CD4-positive, alpha-beta T cell (primary cell): ENCODE measurements at places on chromosomes 12 and 14. TPM values are rescaled to one million over a fixed set of nuclear protein-coding genes. Genes with fewer than 3 reads are reported as not detected.

The KRT84 gene
- not detected for total RNA-seq

The BDKRB2 gene
- not detected for total RNA-seq

The BCL11B gene
- total RNA-seq, result 254 TPM

The NANOG gene
- total RNA-seq, result not detected

The TAS2R30 gene
- 4.9 TPM for total RNA-seq

DNA sequence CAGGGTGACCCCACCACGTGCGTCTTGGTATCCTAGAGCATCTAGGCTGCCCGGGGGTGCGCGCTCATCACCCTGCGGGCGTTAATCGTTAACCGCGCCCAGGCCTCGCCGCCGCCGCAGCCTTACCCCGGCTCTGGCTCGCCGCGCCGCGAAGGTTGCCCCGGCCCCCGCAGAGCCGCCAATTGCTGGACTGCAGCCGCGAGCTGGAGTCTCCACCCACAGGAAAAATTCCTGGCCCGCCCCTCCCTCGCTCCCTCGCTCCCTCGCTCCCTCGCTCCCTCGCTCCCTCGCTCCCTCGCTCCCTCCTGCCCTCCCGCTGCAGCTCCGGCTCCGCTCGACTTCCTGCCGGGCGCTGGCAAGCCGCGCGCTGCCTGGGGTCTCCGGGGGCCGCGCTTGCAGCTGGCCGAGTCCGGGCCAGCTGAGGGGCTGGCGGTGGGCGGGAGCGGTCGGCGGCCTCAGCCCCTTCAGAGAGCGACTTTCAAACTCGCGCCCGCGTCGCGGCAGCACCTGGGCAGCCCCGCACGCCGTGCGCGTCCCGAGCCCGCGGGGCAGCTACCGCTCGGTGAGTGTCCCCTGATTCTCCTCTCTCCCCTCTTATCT, at the start of gene PLEKHG3:
TSS of gene PLEKHG3 (plus strand) at position 282 of the 600 bp plus-strand sequence. CDS start 23,208 bp downstream, outside the sequence.
- no peak for DNase-seq
- peaks cover 69% of the 10 kb centered on the region for H3K4me1 ChIP-seq
- peak within 1 kb of the TSS; percentile 66 for H3K4me3 ChIP-seq
- H3K27ac ChIP-seq, result peak within 1 kb of the TSS; percentile 63
- H3K27me3 ChIP-seq, result peaks cover 35% of the 10 kb centered on the region

GRCh38 chr14:24924544-24924943, 125.4 kb downstream of the STXBP6 start:
- no peaks in the 10 kb centered on the region for H3K27me3 ChIP-seq
- H3K4me1 ChIP-seq, result no peaks in the 10 kb centered on the region
- no peaks in the 10 kb centered on the region for H3K36me3 ChIP-seq
- H3K27ac ChIP-seq, result no peak overlapping the region
- no peak for DNase-seq

- peak overlapping the region; percentile 98 for H3K4me3 ChIP-seq
- no peak overlapping the region for H3K27ac ChIP-seq
- DNase-seq, result no peak
- H3K36me3 ChIP-seq, result peaks cover 39% of the 10 kb centered on the region
- H3K4me1 ChIP-seq, result peaks cover 63% of the 10 kb centered on the region
- peaks cover 21% of the 10 kb centered on the region for H3K27me3 ChIP-seq
Observed at GRCh38 chr12:57230381-57231155, 1.1 kb downstream of the SHMT2 start.

DNA sequence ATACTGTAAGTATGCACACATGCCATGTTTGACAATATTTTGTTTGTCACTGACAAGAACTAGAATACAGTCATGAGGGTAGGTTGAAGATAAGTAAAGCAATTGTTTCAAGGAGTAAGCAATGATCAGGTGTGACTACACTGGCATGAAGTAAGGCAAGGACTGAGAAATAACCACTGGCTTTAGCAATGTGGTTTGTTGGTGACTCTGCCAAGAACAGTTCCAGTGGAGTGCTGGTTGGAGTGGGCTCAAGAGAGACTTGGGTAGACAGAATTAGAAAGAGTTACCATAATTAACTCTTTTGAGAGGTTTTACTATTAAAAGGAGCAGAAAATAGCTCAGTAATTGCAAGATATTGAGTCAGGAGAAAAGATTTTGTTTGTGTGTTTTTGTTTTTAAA, 129.6 kb downstream of the GTF2A1 start:
- no peaks in the 10 kb centered on the region for H3K36me3 ChIP-seq
- no peaks in the 10 kb centered on the region for H3K4me1 ChIP-seq
- H3K27ac ChIP-seq, result no peak overlapping the region
- no peak for DNase-seq

DNA sequence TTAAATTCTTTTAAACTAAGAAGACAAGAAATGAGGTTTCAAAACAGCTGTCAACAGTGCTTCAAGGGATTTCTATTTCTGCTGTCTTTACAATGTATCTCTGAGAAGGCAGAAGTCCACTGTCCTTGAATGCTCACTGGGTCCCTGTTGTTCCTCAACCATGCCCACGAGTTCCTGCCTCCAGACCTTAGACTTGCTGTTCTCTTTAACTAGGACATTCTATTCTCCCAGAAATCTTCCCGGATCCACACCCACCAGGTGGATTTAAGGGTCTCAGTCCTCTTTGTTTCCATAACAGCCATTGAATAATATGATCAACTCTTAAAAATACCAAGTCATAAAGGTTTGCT, 6.7 kb upstream of the SLC41A2 start:
- H3K4me1 ChIP-seq, result no peaks in the 10 kb centered on the region
- H3K36me3 ChIP-seq, result no peaks in the 10 kb centered on the region
- H3K27ac ChIP-seq, result no peak overlapping the region
- no peak for DNase-seq

- DNase-seq, result no peak
- no peaks in the 10 kb centered on the region for H3K36me3 ChIP-seq
- no peaks in the 10 kb centered on the region for H3K27me3 ChIP-seq
- H3K4me3 ChIP-seq, result no peak overlapping the region
- H3K4me1 ChIP-seq, result no peaks in the 10 kb centered on the region
Observed at GRCh38 chr12:3437986-3438385, 53.0 kb upstream of the PRMT8 start.

DNA sequence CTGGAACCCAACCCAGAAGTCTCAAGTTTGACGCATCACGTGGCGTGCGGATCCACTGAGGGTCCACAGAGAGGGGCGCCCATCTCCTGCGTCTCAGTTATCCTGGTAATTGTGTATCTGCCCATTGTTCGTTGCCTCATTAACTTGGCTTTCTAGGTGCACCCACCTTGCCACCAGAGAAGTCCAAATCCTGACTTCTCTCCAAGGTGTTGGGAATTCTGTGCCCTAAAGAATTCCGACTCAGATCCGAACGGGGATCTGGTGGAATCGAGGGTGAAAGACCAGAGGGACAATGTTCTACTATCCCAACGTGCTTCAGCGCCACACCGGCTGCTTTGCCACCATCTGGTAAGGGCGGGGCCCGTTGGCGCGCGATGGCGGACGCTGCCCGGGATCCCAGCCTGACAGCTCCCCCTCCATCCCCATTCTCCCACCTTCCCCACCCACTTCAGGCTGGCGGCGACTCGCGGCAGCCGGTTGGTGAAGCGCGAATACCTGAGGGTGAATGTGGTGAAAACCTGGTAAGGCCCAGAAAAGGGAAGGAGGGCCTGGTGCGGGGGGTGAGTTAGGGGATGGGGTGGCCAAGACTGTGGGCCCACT, 481 bp downstream of the REC8 start:
- peaks cover 37% of the 10 kb centered on the region for H3K36me3 ChIP-seq
- H3K4me1 ChIP-seq, result peaks cover 21% of the 10 kb centered on the region
- no peaks in the 10 kb centered on the region for H3K27me3 ChIP-seq
